ENCODE measurements at places on chromosomes 7 and 10. TPM values are rescaled to one million over a fixed set of nuclear protein-coding genes. Genes with fewer than 3 reads are reported as not detected.

DNA sequence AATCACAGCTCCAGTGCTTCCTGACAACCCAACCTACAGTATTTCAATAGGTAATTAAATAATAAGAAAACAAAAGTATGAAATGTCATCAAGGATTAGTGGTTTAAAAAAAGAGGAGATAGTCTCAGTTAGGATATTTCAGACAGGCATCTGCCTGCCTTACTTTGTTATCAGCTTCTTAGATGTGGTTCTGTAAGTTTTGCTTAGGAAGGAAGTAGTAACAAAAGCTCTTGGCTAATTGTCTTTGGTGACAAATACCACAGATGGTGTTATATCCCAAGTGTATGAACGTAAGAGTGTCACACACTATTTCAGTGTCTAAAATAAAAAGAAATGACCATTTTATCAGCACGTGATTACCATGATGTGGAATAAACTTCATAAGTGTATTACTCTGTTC is 9.8 kb upstream of the ACTA2 start:
- no peaks in the 10 kb centered on the region for H3K4me1 ChIP-seq
- no peak overlapping the region for H3K27ac ChIP-seq
- DNase-seq = no peak
- H3K36me3 ChIP-seq = no peaks in the 10 kb centered on the region
- no peaks in the 10 kb centered on the region for H3K27me3 ChIP-seq

GRCh38 chr10:102431452-102432124 is 786 bp downstream of the CUEDC2 start:
- no peak for DNase-seq
- peaks cover 12% of the 10 kb centered on the region for H3K4me1 ChIP-seq
- H3K4me3 ChIP-seq = peak overlapping the region; percentile 85

DNA sequence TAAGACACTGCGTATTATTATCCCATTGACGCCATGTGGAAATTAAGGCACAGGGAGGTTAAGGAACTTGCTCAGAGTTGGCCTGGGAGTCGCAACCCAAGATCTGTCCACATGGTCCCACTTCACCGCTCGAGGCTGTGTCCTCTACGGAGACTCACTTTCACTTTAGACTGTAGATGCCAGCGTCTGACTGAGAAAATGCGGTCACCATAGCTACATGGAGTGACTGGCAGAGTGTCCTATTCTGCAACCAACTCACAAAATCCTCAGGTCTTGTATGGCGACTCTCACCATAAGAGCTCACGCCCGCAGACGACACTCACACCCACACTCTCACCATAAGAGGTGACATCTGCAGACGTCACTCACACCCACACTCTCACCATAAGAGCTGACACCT is 257.9 kb downstream of the PTPRN2 start:
- no peak overlapping the region for H3K27ac ChIP-seq
- DNase-seq = no peak
- H3K36me3 ChIP-seq = no peaks in the 10 kb centered on the region
- H3K4me1 ChIP-seq = no peaks in the 10 kb centered on the region
- no peak overlapping the region for H3K4me3 ChIP-seq

DNA sequence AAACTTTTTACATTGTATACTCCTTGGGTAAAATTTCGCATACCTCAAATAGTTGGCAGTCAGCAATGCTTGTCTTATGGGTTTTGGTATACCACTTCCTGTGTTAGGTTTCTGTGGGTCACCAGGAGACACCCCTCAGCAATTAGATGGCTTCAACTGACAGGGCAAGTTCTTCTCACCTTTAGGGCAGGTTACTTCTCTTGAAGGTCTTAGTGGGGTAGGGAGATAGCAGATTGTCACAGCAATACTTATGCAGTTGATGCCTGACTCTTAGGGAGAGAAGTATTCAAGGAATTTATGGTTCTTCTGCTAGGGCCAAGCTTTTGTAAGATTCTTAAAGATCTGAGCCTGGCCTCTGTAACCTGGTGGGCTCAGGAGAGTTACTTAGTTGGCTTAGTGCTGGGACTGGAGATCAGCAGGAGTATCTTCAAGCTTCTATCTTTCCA is 42.9 kb downstream of the MKLN1 start:
- no peak for DNase-seq
- no peaks in the 10 kb centered on the region for H3K36me3 ChIP-seq
- no peaks in the 10 kb centered on the region for H3K27me3 ChIP-seq
- 0 out of 2 replicates have a peak, but pooled peaks cover 7% of the 10 kb centered on the region for H3K4me1 ChIP-seq

DNA sequence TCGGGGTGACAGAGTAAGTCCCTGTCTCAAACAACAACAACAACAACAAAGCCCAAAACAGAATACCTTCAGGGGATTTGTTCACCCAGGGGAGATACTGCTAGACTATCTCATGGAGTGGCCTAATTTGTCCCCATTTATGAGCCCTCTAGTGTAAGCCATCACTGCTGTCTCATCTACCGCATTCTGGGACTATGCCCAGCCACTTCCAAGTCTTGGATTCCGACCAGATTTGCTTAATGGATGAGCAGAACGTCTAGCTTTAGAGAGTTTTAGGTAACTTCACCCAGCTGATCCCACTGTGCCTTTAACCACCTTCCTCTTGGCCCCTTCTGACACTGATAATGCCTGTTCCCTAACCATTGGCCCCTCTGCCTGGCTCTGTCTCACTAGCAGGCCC is 47.1 kb downstream of the PAPSS2 start:
- H3K36me3 ChIP-seq = peaks cover 7% of the 10 kb centered on the region
- H3K4me1 ChIP-seq = no peaks in the 10 kb centered on the region
- no peak overlapping the region for H3K27ac ChIP-seq
- H3K4me3 ChIP-seq = no peak overlapping the region
- no peak for DNase-seq

- H3K36me3 ChIP-seq = no peaks in the 10 kb centered on the region
- no peak for DNase-seq
- H3K27me3 ChIP-seq = no peaks in the 10 kb centered on the region
- no peak overlapping the region for H3K4me3 ChIP-seq
These were observed 91.2 kb upstream of the INSIG1 start for GRCh38 chr7:155206318-155207020.

The FAM241B gene
- 18.6 TPM for total RNA-seq

The SLC26A5 gene
- total RNA-seq = 0.40 TPM

The ACTR3C gene
- not detected for total RNA-seq

Measured in H1 (cell line).